ENCODE measurements at places on chromosomes 1 and 21.

- DNase-seq = no peak
Observed at GRCh38 chr1:239678181-239678580, 291.8 kb downstream of the CHRM3 start.

DNA sequence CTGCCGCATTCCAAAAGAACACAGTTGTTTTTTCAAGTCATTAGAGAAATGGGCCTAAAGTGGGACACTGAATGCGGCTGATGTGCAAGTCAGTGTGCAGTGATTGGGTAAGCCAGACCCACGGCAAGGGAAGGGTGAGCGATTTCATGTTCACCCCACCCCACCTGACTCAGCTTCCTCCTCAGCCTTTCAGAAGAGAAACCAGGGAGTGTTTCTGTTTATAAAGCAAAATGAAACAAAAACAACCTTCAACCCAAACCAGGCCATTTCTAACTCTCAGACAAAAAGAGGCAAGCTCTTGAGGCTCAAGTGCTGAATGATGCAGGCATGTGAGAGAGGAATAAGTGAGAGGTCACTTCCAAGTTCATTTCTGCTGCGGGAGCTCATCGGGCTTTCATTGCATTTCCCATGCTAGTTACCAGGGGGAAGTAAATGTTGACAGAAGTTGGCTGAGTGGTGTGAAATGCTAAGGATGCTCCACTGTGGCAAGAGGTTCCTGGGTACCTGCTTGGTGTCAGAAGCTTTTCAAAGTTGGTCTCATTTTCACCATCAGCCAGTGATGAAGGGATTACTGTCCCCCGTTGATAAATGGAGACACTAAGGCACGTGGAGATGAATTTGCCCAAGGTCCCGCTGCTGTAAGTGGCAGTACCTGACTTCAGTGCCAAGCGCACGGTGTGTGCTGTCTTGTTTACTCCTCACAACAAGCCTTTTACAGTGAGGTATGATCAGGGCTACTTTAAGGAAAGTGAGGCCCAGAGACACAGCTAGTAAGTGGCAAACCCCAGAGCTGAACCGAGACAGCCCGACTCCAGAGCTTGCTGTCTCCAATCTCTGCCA is 29.1 kb downstream of the STPG1 start:
- DNase-seq = no peak

- DNase-seq = no peak
Observed at GRCh38 chr1:91053630-91054029, 31.8 kb upstream of the ZNF644 start.

- no peak for DNase-seq
Observed at GRCh38 chr1:71298633-71299032, 217.8 kb upstream of the ZRANB2 start.

- DNase-seq = no peak
Observed at GRCh38 chr21:29091033-29091432, 17.6 kb upstream of the CCT8 start.

- DNase-seq = no peak
Observed at GRCh38 chr1:173426057-173426456, 51.1 kb upstream of the PRDX6 start.

- DNase-seq = peak; percentile 44
Observed at GRCh38 chr1:87329051-87329525, 408 bp downstream of the LMO4 start.

Data from D341Med (cell line).